Left kidney (tissue), 8 donors: ENCODE measurements at places on chromosomes 6 and 20. TPM values are rescaled to one million over a fixed set of nuclear protein-coding genes. Genes with fewer than 3 reads are reported as not detected.

- no peak for DNase-seq
These were observed 2.8 kb upstream of the HLA-DQB1 start for GRCh38 chr6:32669240-32669639.

GRCh38 chr20:11270566-11270965, 596.8 kb upstream of the JAG1 start:
- no peak for DNase-seq

GRCh38 chr6:89853068-89853467, 23.4 kb downstream of the CASP8AP2 start:
- no peak for DNase-seq

GRCh38 chr20:32411955-32412706, 54.0 kb downstream of the ASXL1 start:
- DNase-seq, result no peak

- DNase-seq, result peak; percentile 73
These were observed 562 bp downstream of the TFEB start for GRCh38 chr6:41734666-41735426.

DNA sequence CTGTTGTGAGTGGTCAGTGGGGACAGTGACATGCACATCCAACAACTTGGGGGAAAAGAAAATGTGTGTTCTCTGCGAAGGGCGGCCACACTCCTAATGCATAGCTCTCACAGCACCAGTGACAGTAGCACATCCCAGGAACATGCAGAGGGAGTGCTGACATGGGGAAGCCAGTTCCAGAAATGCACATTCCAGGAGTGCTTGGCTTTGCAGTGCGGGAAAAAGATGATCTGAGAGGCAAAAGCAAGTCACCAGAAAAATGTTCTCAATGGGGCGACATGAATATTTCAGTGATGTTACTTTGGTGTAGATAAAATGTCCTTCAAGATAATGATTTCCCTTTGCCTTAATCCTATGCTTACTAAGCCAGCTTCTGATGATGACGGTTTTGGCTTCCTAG, 42.9 kb upstream of the PDE10A start:
- DNase-seq, result no peak

- no peak for DNase-seq
These were observed 1.6 kb downstream of the PSMA7 start for GRCh38 chr20:62141397-62142251.

DNA sequence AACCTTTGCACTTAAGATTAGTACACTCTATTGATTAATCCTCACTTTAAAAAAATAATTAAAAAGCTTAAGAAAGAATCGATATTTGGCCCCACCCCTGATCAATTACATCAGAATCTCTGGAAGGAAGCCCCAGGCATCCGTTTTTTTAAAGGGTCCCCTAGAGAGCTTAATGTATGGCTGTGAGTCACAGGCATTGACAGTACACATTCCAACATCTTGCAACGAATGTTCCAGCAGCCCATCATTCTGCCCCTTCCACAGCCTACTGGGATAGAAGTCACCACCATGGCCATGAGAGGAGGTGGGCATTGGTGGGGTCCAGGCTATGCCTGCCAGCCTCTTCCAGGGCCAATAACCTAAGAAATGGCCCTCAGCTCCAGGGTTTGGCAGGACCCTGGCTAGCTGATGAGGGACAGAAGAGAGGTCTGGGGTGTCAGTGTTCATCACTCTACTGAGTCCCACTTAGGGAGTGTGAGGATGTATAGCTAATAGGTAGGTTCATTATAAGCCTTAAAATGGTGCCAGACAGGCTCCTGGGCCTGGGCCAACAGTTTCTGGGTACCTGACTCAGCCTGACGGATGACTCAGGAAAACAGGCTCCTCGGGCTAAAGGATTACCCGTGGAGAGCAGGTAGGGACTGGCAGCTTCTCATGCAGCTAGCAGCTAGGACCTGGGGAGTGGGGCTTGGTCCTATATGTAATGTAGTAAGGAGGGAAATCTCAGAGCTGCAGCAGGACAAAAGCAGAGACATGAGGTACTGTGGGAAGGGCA, 40.4 kb downstream of the MDGA1 start:
- no peak for DNase-seq

- DNase-seq, result no peak
These were observed 580.0 kb upstream of the ZNF337 start for GRCh38 chr20:26276554-26277210.

DNA sequence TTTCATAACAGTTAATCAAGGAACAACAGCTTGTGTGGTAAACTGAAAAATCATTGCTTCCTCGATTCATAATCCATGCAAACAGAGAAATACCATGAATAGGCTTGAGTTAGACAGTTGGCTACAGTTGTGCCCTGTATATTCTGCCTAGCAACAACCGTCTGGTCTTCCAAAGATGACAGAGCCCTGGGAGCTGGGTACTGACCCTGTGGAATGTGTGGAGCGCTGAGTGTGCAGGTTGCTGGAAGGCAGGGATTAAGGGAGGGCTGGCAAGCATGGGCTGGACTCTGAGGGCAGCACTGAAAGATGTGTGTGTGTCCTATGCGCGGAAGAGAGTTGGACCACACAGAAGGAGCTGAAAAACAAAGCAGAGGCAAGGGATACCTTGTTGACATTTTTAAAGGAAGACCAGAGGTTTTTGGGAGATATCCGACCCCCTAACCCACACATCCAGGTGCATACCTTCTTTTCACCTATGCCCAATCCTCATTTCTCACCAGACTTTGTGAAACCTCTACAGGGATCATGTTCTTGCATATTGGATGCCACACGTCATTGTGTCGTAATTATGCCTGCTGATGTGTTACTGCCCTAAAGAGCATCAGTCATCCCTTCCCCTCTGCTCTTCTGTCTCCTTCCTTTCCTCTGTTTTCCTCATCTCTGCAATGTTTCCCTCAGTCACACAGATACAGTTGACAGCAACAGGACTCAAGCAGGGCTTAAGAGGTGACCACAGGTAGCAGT, 58.2 kb upstream of the VGLL2 start:
- no peak for DNase-seq

DNA sequence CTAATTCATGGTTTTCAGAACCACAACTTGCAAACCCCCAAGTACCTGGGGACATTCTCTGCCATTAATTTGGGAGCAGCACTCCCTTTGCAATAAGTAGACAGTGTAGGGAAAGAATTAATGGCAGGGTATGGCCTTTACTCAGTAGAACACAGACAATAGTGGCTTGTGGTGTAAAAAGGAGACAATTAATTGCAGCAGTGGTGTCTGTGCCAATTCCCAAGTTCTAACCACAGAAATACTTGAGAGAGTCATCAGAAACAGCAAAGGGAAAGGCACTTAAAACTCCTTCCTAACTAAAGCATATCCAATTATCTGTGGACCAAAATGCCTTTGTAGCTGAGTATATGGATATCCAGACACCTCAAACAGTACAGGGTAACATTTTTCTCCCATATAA, 257.6 kb upstream of the POU3F2 start:
- DNase-seq, result no peak

DNA sequence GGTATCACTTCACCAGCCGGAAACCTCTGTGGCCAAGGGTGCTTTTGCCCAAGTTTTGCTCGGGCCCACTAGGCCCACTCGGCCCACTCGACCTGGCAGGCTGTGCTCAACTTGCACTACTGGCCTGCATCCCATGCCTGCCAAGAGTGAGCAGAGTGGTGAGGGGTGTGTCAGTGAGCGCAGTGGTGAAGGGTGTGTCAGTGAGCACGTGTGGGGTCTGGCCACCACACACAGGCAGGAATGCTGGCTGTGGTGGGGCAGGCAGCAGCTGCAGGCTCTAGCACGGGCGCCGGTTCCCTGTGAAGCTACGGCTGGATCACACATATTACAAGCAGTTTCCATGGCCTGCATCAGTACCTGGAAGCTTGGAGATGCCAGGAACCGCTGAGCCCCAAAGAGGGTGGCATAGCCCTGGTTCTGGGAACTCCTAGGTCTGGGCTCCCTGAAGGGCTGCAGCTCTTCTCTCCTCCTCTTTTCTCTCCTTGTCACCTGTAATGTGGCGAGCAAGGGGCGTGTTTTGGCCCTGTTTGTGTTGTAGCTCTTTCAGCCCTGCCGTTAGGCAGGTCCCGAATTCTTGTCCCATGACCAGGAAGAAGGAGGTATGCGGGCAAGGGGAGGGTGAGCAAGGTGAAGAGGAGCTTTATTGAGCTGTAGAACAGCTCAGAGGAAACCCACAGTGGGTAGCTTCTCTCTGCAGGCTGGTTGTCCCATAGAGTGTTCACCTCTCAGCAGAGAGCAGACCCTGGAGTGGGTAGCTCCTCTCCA, 51.0 kb upstream of the CLDN20 start:
- DNase-seq, result no peak

DNA sequence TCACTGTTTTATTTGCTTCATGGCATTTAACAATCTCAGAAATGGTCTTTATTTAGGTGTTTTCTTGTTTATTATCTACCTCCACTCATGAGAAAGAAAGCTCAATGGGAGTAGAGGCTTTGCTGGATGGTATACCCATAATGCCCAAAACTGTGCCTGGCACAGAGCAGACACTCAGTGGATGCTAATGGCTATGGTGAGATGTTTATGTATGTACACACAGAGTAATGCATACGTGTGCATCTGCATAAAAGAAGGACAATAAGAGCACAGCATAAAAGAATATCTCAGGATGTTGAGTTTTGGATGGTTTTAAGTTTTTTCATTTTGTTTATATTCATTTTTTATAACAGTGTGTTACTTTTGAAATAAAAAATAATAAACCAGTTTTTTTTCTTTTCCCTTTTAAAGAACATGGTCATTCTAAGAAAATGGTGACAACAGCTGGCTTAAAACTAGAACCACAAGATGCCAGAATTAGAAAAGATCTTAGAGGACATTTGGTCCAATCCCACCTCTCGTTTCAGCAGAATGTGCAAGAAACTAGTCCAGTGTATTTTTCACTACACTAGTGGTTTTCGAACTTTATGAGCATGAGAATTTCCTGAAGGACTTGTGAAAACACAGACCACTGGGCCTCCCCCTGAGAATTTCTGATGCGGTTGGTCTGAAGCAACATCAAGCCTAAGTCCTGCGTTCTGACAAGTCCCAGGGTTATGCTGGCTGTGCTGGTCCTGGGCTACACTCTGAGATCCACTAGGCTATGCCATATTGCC, 131.9 kb downstream of the FYN start:
- no peak for DNase-seq

GRCh38 chr6:80174900-80175572, 68.6 kb downstream of the BCKDHB start:
- no peak for DNase-seq

DNA sequence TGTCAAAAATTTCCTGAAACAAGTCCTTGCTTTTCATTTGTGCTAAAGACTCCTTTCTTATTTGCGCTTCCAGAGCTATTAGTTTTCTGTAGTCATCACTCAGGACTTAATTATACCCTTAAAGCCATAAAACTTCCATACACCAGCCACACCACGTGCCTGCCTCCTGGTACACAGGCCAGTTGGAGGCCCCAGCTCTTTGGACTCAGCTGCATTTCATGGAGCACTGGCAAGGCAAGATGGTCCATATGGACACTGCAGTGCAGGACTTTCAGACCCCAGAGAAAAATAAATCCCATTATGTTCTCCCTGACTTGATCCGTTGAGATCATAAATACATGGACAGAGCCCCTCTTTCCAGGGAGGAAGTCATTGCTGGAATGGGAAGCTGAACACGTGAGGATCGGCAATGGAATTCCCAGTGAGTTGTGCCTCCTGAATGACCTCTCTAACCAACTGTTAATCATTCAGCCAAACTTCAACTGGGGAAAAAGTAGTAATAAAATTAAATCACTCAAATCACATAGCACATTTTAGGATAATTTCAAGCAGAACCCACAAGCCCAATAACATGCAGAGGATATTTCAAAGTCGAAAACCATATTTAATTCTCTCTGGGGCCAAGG, 173.1 kb downstream of the HACE1 start:
- DNase-seq, result no peak

GRCh38 chr6:161273274-161273751, 548 bp downstream of the AGPAT4 start:
- peak; percentile 78 for DNase-seq

DNA sequence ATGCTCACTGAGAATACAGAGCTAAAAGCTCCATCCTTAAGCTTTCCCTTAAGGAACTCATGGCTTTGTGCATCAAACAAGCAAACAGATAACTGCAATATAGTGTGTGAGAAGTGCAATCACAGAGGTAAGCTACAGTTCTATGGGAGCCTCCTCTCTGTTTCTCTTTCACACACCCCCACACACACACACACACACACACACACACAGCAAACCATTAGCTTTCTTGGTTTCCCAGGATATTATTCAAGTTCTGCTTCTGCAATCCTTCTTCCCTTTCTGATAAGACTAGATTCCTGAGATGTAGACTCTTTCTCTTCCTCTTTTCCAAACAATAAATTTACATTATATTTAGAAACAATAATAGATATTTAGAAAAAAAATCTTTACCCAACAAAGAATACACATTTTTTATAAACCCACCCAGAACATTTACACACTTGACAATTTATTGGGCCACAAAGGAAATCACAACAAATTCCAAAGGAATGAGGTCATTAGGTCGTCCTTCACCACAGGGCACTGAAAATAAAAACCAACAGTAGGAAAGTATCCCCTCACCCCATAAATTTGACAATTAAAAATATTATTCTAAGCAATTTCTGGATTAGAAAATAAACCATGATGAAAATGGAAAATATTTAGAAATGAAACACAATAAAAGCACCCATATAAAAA, 9.3 kb upstream of the GFOD1 start:
- no peak for DNase-seq

DNA sequence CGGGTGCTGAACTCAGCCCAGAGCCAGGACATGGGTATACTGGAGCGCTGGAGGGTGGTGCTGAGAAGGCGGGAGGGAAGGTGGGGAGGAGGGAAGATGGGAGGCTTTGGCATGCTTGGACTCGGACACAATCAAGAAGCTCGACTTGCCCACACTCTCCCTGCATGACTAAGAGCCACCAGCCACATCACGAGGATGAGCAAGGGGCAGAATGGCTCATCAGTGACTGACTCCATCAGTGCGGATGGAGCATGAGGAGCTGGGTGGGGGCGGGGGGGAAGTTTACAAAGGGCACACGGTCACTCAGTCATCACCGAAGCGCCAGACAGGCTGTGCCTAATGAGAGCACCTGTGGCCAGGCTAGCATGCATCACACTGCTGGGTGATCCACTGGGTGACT, 222.8 kb downstream of the KIF16B start:
- no peak for DNase-seq

DNA sequence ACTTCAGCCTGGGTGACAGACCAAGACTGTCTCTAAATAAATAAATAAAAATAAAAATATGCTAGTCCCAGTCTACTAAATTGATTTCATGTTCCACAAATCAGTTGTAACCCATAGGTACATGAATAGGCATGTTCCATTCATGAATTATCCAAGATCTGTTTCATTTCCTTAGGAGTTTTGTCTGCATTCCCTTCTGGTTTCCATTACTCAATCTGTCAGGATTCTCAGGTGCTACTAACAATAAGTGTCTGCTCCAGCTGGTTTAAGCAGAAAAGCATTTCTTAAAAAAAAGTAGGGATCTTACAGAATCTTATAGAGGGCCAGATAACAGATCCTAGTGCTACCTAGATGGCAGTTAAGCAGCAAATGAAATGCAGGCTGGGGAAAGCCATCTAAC, 15.6 kb upstream of the PKIG start:
- DNase-seq, result no peak

TULP1 gene
- polyA plus RNA-seq, result 1.7 TPM

MLN gene
- polyA plus RNA-seq, result 2.1 TPM

PREX1 gene
- polyA plus RNA-seq, result 11.7 TPM

PTGIS gene
- polyA plus RNA-seq, result 33.0 TPM

ABHD16B gene
- polyA plus RNA-seq, result not detected

SOX4 gene
- 128 TPM for polyA plus RNA-seq

UBE2C gene
- 84.4 TPM for polyA plus RNA-seq

GSTA2 gene
- 0.71 TPM for polyA plus RNA-seq

CABLES2 gene
- polyA plus RNA-seq, result 10.0 TPM

SLC52A3 gene
- polyA plus RNA-seq, result 4.0 TPM

PCSK2 gene
- 0.62 TPM for polyA plus RNA-seq

ZSCAN31 gene
- 12.0 TPM for polyA plus RNA-seq

TFAP2D gene
- not detected for polyA plus RNA-seq

DOK5 gene
- 9.7 TPM for polyA plus RNA-seq

BMP5 gene
- polyA plus RNA-seq, result 3.8 TPM
